ENCODE measurements at places on chromosomes 13 and 19.

GRCh38 chr13:113823771-113824170, 40.1 kb downstream of the GAS6 start:
- no peak for DNase-seq

GRCh38 chr13:61188057-61188456, 227.6 kb downstream of the PCDH20 start:
- no peak for DNase-seq

GRCh38 chr19:18697680-18698079, 14.2 kb downstream of the CRTC1 start:
- no peak for DNase-seq

GRCh38 chr13:51643105-51643881, 59.0 kb downstream of the WDFY2 start:
- peak; percentile 97 for DNase-seq

All from amniotic epithelial cell (primary cell).